ENCODE measurements at places on chromosomes 12 and 14.

GRCh38 chr12:73973486-73973885, 564.1 kb upstream of the ATXN7L3B start:
- DNase-seq, result no peak

GRCh38 chr14:97977651-97978261, 1180.6 kb downstream of the VRK1 start:
- peak; percentile 77 for DNase-seq

- no peak for DNase-seq
Measured at GRCh38 chr12:87439990-87440827, 589.0 kb downstream of the C12orf50 start.

DNA sequence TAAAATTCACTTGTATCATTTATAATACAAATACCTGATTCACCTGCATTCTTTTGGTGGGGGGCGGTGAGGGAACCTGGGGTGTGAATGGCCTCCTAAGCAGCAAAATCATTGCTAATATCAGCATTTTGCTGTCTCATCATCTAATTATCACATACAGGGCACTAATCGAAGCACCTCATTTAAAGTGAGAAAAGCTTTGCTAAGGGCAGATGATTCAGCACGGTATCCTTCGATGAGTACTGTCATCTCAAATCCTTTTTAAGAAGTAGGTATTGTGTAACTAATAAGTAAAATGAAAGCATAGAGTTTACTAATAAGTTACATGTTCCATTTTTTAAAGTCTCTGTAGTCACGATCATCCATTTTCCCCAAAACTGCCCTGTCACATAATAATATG, 278.1 kb upstream of the SOX5 start:
- no peak for DNase-seq

GRCh38 chr14:92888896-92889295, 34.1 kb upstream of the CHGA start:
- no peak for DNase-seq

GRCh38 chr12:90102957-90103652, 394.5 kb upstream of the ATP2B1 start:
- DNase-seq, result peak; percentile 12

DNA sequence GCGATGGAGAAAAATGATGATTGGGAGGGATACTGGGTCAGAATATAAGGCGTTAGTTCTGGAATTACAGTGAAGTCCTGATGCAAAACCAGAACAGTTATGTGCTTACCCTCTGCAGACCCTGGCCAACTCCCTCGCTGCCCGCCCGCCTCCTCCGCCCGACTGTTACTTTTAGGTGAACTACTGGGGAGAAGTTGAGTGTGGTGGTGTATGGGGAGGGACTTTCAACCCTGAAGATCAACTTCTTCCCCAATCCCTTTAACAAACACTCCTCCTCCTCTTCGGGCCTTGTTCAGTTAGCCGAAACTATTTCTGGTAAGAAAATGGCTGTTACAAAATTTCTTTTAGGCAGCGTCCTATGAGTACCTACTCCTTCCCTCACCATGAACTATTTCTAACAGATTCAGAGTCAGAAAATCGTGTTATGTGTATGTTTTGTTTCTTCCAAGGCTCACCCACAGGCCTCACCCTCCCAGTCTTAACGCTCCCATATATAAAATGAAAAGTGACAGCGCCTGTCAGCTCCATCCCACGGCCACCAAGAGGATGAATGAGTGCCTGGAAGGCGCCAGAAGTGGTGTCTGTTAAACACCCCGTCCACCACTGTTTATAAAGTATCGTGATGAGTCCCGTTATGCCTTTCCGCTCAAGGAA, 1.3 kb downstream of the FBXO33 start:
- DNase-seq, result no peak

Data from stimulated activated CD4-positive, alpha-beta T cell treated with anti-CD3 and anti-CD28 coated beads, TNF-alpha, amount 100 ng/mL, for 48 hours (primary cell).